Activated CD8-positive, alpha-beta memory T cell treated with anti-CD3 and anti-CD28 coated beads for 36 hours (primary cell): ENCODE measurements at places on chromosomes 13 and 19. TPM values are rescaled to one million over a fixed set of nuclear protein-coding genes. Genes with fewer than 3 reads are reported as not detected.

Gene CYP2A7
- not detected for total RNA-seq

Gene F7
- total RNA-seq = 0.30 TPM

Gene YJEFN3
- 8.8 TPM for total RNA-seq

Gene LILRA1
- total RNA-seq = not detected

Gene ZNF583
- 3.7 TPM for total RNA-seq
